ENCODE measurements at places on chromosomes 7 and 10. TPM values are rescaled to one million over a fixed set of nuclear protein-coding genes. Genes with fewer than 3 reads are reported as not detected.

Gene ASZ1
- not detected for total RNA-seq

Gene H2AZ2
- 228 TPM for total RNA-seq

Gene CYP3A7
- total RNA-seq: 0.35 TPM

Gene CPA4
- 0.41 TPM for total RNA-seq

Gene RAB19
- 4.7 TPM for total RNA-seq

Gene OGDH
- 98.9 TPM for total RNA-seq

Gene NHLRC2
- total RNA-seq: 36.2 TPM

Gene TAS2R5
- total RNA-seq: 5.3 TPM

Gene ASB15
- 4.4 TPM for total RNA-seq

Gene LEP
- total RNA-seq: 0.70 TPM

Gene TFR2
- 5.3 TPM for total RNA-seq

Gene PODXL
- 127 TPM for total RNA-seq

Gene MACROH2A2
- total RNA-seq: 39.4 TPM

Gene HIF1AN
- 19.4 TPM for total RNA-seq

Gene UCN3
- total RNA-seq: not detected

Gene PRRT4
- 3.3 TPM for total RNA-seq

Gene CLEC5A
- 2.3 TPM for total RNA-seq

Gene ADCY1
- total RNA-seq: 4.3 TPM

Gene ASL
- 30.9 TPM for total RNA-seq

Gene ENKUR
- 1.3 TPM for total RNA-seq
